Stimulated activated naive CD8-positive, alpha-beta T cell treated with anti-CD3 and anti-CD28 coated beads, Interleukin-15, amount 100 ng/mL, for 72 hours (primary cell): ENCODE measurements at places on chromosomes 12 and 14.

DNA sequence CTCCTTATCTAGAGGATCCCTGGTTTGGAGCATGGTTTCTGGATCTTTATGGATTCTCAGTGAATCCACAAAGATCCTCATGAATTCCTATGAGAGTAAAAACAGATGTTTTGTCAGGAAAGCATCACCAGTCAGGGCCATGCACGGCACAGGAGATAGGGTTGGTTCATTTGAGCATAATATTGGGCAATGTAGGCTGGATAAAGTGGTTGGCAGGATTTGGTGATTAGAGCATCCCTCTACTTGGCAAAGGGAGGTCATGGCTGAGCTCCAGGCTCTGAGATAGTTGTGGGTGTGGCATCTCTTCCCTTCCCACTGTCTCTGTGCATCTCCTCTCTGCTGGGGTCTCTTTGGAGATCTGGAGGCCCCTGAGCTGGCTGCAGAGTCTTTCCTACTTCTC is 149.8 kb downstream of the DACT1 start:
- DNase-seq: no peak

DNA sequence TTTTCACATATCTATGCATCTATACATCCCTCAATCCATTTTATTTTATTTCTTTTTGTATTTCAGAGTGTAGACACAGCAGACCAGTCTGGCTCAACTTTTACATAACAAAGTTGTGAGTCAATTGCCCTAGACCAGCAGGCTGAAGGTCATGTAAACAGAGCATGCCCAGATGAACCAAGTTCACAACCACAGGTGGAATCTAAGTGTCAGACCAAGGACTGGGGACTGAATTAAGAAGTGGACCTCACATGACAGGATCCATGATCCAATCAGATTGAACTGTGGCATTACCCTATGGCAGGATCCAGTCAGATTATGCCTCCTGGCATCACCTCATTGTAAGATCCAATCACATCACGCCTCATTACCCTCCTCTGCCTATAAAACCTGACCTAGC is 455.8 kb downstream of the SOX5 start:
- no peak for DNase-seq

DNA sequence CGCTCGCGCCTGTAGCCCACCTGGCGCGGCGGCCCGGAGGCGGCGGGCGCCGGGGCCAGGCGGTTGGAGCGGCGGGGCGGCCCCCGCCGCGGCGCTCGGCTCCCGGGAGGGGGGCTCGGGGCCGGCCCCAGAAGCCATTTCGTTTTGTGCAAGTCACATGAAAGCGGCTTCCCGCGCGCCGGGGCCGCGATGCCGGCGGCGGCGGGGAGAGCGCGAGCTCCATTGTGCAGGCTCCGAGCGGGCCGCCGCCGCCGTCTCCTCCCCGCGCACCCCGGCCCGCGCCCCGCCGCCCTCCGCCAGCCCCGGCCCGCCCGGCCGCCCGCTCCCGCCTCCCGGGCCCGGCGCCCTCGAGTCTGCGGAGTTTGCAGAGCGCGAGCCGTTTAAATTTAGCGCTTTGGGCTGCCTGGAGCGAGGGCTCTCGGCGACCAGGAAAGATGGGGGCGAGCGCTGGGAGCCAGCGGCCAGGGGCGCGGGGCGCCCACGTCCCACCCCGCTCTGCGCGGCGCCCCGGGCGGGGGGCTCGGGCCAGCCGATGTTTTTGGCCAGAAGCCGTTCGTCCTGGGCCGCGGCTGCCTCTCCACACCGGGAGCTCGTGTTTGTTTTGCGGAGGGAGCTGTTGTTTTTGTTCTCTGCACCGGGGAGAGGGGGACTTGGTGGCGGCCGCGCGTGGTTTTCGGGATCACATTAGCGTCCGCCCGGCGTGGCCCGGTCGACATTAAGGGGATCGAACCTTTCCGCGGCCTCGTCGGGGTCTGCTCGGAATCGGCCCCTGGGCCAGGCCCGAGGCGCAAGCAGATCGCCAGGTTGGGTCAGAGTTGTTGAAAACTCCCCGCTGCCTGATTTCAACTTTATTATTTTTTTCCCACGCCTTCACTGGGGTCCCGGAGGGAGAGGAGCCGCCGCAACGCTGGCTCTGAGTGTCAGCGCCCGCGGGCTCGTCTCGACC is 982 bp downstream of the BCL7A start:
- peak; percentile 33 for DNase-seq

- no peak for DNase-seq
These were observed 48.6 kb downstream of the CACNA1C start for GRCh38 chr12:2101359-2101758.

- DNase-seq: no peak
These were observed 295.5 kb downstream of the EGLN3 start for GRCh38 chr14:33655421-33655820.

- DNase-seq: no peak
These were observed 82.0 kb downstream of the PRICKLE1 start for GRCh38 chr12:42507565-42507964.

DNA sequence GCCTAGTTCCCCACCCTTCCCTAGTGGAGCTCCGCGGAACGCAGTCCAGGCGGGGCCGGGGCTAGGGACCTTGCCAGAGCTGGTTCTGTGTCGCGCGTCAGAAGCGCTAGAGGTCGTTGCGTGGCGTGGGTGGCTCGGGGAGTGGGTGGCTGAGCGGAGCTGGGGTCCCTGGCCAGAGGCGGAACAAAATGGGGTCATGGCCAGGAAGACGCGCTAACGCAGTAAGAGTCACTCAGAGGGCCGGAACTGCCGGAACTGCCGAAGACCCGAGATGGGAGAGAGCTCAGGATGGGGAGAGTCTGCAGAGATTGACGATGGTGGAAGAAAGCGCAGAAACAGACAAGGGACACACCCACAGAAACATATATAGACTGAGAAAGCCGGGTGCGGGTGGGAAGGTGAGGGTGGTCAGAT is 4.8 kb downstream of the DGKA start:
- no peak for DNase-seq

DNA sequence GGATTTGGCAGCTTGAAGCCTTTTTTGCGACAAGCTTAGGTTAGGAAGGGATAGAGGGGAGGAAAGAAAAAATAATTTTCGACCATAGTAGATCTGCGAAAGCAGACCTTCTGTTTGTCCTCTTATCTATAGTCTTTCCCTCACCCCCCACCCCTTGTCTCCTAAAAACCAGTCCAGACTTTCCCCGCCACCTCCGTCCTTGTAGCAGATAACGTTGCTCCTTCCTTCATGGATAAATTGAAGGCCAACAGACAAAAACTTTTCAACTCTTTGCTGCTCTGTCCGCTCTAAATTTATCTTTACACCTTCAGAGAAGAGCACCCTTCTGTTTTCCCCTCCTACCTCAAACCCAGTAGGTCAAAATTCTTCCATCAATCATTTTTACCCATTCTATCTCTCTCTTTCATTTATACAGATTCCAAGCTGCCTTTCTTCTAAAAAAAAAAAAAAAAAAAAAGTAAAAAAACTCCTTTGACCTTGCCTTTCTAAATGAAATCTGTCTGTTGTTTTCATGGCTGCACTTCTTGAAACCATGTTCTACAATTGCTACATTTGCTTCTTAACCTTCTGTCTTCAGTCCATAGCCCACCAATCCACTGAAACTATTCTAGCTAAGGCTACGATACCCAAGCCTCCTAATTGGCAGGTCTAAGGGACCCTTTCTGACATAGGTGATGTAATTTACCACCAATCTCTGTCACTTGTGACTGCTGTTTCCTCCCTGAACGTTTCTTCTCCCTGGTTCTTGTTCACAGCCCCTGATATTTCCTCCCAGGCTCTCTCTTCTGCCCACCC is 11.1 kb upstream of the NEMF start:
- DNase-seq: peak; percentile 64

GRCh38 chr12:52760623-52761022 is 16.5 kb downstream of the KRT76 start:
- DNase-seq: no peak

DNA sequence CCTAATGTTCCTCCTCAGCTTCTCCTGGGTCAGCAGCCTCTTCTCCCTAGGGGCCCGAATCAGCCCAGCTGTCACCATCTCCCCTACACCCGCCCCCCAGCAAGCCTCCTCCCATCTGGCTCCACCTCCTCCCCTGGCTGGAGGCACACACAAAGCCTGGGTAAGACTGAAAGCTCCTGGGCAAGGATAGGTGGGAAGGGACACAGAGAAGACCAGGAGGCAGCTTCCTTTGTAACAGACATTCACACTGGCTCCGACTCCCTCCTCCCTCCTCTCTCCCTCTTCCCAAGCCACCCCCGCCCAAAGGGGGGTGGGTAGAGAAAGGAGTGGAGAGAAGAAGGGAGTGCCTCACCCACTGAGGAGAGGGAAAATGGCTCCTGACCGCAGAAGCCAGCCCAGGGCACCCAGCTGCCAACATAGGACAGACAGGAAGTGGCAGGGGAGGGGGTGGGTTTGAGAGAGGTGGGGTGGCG is 4.0 kb downstream of the CHD4 start:
- no peak for DNase-seq

DNA sequence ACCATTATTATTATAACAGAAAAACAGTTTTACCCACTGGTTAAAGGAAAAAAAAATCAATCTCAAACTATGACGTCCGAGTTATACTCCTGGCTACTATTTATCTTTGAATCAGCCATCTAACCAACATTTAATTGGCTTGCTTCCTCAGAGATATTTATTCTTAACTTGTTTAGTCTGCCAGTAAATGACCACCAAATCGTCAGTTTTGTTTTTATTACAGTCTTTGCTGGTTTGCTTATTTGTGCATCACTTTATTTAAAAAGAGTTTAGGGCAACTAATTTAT is 71.2 kb downstream of the RASSF8 start:
- no peak for DNase-seq

- DNase-seq: no peak
These were observed 141.5 kb downstream of the CAND1 start for GRCh38 chr12:67410667-67411067.

GRCh38 chr12:114875313-114875712 is 191.3 kb upstream of the TBX3 start:
- no peak for DNase-seq

DNA sequence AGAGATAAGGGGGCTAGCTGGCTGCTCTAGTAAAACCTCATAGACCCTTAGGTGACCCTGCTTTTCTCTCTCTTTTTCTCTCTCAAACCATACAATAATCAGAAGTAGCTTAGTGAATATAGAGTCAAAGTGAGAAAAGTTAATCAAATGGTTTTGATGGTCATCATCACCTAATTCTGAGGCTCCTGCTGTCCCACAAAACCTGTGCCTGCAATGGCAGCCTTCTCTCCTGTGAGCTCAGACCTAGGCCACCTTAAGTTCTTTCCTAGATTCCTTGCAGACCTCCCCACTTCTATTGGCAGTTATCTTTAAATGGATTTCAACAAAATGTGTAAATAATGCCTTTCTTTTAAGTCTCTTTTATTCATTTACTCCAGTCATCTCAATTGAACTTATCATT is 1.5 kb upstream of the RPAP3 start:
- DNase-seq: no peak

- DNase-seq: no peak
These were observed 336.3 kb downstream of the BMP4 start for GRCh38 chr14:53620317-53620716.

GRCh38 chr12:46263140-46264016 is 5.5 kb downstream of the SLC38A1 start:
- DNase-seq: no peak

- DNase-seq: no peak
These were observed 101.7 kb downstream of the ZFP36L1 start for GRCh38 chr14:68691031-68691791.

DNA sequence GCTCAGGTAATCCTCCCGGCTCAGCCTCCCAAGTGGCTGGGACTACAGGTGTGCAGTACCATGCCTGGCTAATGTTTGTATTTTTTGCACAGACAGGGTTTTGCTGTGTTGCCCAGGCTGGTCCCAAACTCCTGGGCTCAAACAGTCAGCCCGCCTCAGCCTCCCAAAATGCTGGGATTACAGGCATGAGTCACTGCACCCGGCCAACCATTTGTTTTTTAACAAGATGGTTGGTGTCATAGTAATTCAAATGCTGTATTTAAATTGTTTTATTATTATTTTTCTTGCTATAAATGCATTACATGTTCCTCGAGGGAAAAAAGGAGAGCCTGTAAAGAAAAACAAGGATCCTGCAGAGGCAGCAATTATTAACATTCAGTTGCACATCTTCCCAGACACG is 83.9 kb downstream of the EP400 start:
- no peak for DNase-seq

DNA sequence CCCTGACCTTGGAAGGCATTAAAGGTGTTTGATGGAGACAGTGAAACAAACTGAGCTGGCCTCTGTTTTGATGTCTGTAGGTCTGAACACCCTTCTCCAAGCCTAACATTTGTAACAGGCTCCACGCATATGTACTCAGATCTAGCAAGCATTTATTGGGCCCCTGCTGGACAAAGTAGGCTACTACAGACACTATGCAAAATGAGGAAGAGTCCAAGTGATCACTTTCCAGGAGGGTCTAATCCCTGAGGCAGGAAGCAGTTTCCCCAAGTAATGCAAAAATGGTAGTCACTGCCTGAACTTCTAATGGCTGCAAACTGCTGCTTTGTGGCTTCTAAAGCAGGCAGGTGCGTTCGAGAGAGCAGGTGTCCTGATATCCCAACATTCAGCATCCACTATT is 405.8 kb downstream of the MED13L start:
- no peak for DNase-seq

DNA sequence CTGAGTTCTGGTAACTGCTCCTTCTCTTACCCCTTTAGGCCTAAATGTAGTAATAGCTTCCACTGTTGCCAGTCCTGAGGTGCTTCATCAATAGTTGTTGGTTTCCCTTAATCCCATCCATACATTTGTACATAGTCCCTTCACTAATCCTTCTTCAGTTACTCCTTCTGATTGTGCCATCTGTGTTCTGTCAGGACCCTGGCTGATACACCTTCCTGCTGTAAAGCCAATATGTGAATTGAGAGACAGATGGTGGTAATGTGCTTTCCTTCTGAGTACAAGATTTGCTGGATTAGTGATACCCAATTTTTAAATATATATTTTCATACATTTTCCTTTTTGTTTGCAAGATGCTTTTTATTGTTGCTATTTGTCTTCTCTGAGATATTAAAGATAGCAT is 66.4 kb downstream of the OTOGL start:
- DNase-seq: no peak

- DNase-seq: peak; percentile 47
These were observed 21.8 kb upstream of the KLRD1 start for GRCh38 chr12:10285919-10286318.

DNA sequence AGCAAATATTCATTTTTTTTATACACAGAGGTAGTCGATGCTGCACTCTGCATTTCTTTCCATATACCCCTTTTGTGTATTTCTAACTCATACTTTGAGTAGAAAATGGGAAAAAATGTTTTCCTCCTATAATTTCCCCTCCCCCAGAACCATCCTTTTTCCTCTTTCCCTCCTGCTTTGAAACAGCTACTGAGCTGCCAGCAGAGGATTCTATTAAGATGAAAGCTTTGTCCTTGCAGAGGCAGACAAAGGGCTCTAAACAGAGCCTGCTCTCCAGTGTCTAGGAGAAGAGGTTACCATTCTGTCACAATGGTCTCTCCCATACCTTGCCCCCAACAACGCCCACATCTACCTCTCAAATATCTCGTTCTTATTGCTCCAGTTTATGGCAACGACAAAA is 74.6 kb upstream of the OSBPL8 start:
- no peak for DNase-seq

DNA sequence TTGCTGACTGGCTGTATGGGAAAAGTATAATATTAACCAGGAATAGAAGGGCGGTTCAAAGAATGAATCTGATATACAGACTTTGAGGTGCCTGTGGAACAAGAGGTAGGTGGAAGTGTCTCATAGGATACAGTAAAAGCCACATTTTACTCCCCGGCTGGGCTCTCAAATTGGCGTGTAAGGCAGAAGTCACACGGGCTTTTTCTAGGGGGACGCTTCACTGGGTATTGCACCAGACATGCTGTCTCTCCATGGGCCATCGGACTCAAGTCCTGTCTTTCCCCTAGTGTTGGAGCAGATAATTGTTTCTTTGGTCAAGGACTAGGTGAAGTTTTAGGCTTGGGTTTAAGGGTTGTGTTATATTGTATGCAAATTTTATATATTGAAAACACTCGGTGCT is 9.1 kb downstream of the TMCC3 start:
- no peak for DNase-seq
